ENCODE measurements at places on chromosomes 2 and 18. TPM values are rescaled to one million over a fixed set of nuclear protein-coding genes. Genes with fewer than 3 reads are reported as not detected.

DNA sequence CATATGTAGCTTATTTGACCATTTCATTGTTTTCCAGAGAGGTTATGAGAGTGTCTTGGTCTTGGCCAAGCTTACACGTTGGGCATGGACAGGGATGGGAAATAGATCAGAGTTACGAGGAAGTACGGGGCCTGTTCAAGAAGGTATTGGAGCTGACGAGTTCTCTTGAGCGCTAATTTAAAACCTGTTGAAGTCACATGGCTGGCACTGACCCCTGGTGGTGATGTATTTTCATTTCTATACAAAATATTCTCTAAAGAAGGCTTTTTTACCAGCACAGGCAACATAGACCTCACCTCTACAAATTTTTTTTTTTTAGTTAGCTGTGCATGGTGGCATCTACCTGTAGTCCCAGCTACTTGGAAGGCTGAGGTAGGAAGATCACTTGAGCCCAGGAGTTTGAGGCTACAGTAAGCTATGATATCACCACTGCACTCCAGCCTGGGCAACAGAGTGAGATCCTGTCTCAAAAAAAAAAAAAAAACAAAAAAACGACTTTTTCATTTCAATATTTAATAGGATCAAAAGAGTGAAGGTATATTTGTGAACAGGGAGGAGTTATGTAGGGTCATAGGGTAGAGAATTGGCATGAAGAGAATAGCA, 19.6 kb downstream of the UGP2 start:
- H3K36me3 ChIP-seq, result peaks cover 39% of the 10 kb centered on the region
- no peaks in the 10 kb centered on the region for H3K27me3 ChIP-seq
- peak; percentile 67 for DNase-seq

DNA sequence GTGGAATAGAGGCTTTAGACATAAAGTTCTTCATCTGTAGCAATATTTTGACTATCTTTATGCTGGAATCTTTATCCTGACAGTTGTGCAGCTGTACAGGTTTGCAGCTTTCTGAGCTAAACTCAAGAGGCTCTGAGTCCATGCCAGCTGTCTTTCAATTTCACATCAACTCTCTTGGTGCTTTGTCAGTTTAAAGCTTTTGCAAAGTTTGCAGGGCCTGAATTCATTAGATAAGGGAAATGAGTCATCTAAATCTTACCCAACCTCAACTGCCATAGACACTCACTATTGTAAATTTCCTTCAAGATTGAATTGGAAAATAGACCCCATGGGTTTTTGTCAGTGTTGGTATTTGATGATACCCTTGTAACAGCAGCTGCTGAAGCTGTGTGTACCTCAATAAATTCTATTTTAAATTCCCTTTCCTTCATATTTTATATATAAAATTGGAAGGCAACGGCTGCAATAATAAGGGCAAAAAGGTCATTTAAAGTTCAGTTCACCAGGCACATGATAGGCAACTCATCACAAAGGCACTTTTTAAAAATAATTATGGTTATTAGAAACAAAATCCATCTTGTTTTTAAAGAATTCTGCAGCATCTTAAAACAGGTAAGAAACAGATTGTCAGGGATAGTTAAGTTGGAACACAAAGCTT, 169.9 kb upstream of the SLC39A10 start:
- H3K36me3 ChIP-seq, result no peaks in the 10 kb centered on the region
- H3K27ac ChIP-seq, result no peak overlapping the region
- H3K4me1 ChIP-seq, result no peaks in the 10 kb centered on the region
- no peaks in the 10 kb centered on the region for H3K27me3 ChIP-seq
- no peak overlapping the region for H3K4me3 ChIP-seq

- no peaks in the 10 kb centered on the region for H3K36me3 ChIP-seq
- H3K27ac ChIP-seq, result no peak overlapping the region
- H3K27me3 ChIP-seq, result no peaks in the 10 kb centered on the region
- no peak overlapping the region for H3K4me3 ChIP-seq
Observed at GRCh38 chr2:170332676-170333402, 154.9 kb downstream of the MYO3B start.

DNA sequence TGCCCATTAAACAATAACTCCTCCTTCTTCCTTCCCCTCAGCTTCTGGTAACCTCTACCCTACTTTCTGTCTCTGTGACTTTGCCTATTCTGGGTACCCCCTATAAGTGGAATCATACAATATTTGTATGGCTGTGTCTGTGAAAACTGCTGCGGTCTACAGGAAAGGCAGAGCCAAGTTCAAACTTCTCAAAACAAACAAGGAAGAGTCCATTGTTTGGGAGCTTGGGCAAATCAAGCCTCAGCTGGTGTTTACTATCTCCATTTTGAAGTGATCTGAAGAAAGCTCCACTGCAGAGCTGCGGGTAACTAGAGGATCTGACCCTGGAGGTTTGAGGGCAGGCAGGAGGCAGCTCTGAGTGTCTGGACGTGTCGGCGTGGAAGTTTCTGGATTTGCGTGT, 48.6 kb upstream of the DAPL1 start:
- no peak overlapping the region for H3K4me3 ChIP-seq
- no peaks in the 10 kb centered on the region for H3K27me3 ChIP-seq
- no peaks in the 10 kb centered on the region for H3K36me3 ChIP-seq

- H3K4me1 ChIP-seq, result no peaks in the 10 kb centered on the region
- H3K36me3 ChIP-seq, result no peaks in the 10 kb centered on the region
- H3K27ac ChIP-seq, result no peak overlapping the region
- H3K4me3 ChIP-seq, result no peak overlapping the region
Observed at GRCh38 chr2:30732376-30732775, 74.9 kb downstream of the CAPN13 start.

DNA sequence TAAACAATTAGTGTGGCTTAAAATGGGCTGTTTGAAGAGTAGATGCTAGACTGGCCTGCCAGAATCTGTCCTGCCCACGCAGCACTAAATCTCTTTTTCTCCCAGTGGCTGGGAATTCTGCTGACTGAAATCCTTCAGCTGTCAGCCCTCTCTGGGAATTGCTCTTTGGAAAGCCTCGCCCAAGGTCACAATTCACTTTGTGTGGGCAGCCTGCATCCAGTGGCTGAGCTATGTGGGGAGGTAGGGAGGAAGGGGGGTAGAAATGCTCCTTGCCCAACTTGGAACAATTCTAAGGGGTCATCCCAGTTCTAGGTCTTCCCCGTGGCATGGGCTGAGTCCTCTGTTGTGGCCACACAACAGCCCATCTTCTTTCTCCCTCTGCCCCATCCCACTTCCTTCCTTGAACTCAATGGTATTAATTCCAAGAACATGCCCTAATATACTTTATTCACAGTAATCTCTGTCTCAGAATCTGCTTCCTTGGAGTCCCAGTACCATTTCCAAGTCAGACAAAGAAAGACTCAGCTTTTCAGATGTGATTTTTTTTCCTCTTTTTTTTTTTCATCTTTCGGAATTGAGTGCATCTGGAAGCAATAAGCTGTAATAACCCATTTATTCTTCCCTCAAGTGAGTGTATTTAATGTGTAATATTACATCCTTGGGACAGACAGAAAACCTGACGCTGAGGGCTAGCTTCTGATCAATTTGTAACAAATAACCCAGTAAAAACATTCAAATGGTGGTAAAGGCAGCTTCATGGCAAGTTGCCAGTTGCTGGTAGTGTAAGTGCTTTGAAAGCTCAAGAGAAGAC, 189.4 kb downstream of the GPD2 start:
- H3K36me3 ChIP-seq, result no peaks in the 10 kb centered on the region
- no peaks in the 10 kb centered on the region for H3K4me1 ChIP-seq
- DNase-seq, result no peak
- H3K4me3 ChIP-seq, result no peak overlapping the region

DNA sequence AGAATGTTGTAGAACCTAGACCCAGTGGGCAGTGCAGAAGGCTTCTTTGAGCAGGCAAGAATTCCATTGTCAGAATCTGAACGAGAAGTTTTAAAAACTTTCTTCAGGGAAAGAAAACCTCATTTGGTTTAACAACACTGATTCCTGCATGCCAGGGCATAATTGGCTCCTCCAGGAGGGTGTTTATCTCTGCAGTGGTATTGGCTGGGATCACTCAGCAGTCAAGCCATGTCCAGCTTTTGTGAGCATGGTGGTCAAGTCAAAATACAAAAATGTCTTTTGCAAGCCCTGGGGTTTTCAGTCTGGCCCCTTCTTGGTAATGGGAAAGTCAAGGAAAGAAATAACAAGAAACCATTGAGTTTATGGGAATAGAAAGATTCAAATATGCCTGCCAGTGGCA, 28.3 kb downstream of the FHOD3 start:
- H3K36me3 ChIP-seq, result no peaks in the 10 kb centered on the region
- H3K27me3 ChIP-seq, result no peaks in the 10 kb centered on the region
- H3K4me3 ChIP-seq, result no peak overlapping the region
- DNase-seq, result no peak

- no peaks in the 10 kb centered on the region for H3K27me3 ChIP-seq
- no peaks in the 10 kb centered on the region for H3K4me1 ChIP-seq
- DNase-seq, result no peak
- H3K36me3 ChIP-seq, result no peaks in the 10 kb centered on the region
- H3K27ac ChIP-seq, result no peak overlapping the region
Observed at GRCh38 chr2:5592916-5593315, 99.3 kb upstream of the SOX11 start.

GRCh38 chr2:68284896-68285295, 32.6 kb upstream of the PPP3R1 start:
- H3K27me3 ChIP-seq, result no peaks in the 10 kb centered on the region
- H3K36me3 ChIP-seq, result no peaks in the 10 kb centered on the region
- no peak overlapping the region for H3K27ac ChIP-seq
- H3K4me3 ChIP-seq, result no peak overlapping the region
- DNase-seq, result no peak

DNA sequence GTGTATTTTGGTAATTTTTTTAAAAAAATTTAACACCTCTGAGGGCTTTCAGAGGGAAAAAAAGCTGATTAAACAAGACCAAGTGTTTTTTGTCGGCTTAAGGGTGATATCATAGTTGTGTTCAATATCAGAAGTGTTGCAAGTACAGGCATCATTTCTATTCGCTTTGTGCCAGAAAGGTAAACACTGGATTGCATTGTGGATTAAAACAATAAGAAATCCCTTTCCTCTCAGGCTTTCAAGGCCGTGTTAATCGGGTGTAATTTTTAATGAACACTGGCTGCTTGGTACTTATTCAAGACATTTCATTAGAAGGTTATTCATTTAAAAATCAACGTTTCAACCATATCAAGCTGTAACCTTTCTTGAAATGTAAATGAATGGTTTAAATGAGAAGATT, 18.3 kb downstream of the FIGN start:
- no peak overlapping the region for H3K4me3 ChIP-seq
- no peak overlapping the region for H3K27ac ChIP-seq
- no peaks in the 10 kb centered on the region for H3K4me1 ChIP-seq
- no peaks in the 10 kb centered on the region for H3K27me3 ChIP-seq
- DNase-seq, result no peak

- H3K36me3 ChIP-seq, result no peaks in the 10 kb centered on the region
- no peak for DNase-seq
- H3K27ac ChIP-seq, result no peak overlapping the region
- H3K27me3 ChIP-seq, result no peaks in the 10 kb centered on the region
- no peak overlapping the region for H3K4me3 ChIP-seq
- no peaks in the 10 kb centered on the region for H3K4me1 ChIP-seq
Observed at GRCh38 chr2:40556293-40556692, 104.4 kb upstream of the SLC8A1 start.

GRCh38 chr2:16623564-16624435, 41.8 kb downstream of the CYRIA start:
- DNase-seq, result no peak
- peaks cover 53% of the 10 kb centered on the region for H3K4me1 ChIP-seq
- H3K27ac ChIP-seq, result no peak overlapping the region
- H3K4me3 ChIP-seq, result no peak overlapping the region

DNA sequence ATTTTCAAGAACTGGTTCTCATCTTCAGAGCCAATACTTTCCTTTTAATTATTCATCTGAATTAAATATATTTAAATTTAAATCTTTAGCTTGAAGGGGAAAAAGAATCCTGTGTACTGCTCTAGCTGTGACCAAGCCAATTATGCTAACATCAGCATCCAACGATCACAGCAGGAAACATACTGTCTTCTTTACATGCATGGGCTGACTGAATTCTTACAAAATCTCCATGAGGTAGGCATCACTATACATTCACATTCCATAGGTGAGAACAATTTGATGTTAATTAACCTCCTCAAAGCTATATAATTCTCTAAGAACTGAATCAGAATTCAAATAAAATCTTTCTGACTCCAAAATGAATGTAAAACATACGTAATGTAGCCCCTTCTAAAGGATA, 118.8 kb upstream of the MAP2 start:
- no peak overlapping the region for H3K27ac ChIP-seq
- no peak for DNase-seq
- H3K27me3 ChIP-seq, result no peaks in the 10 kb centered on the region
- H3K4me3 ChIP-seq, result no peak overlapping the region

- no peak overlapping the region for H3K27ac ChIP-seq
- H3K4me1 ChIP-seq, result no peaks in the 10 kb centered on the region
- H3K4me3 ChIP-seq, result no peak overlapping the region
- no peaks in the 10 kb centered on the region for H3K36me3 ChIP-seq
- peaks cover 8% of the 10 kb centered on the region for H3K27me3 ChIP-seq
- no peak for DNase-seq
Observed at GRCh38 chr2:120601566-120601965, 134.1 kb upstream of the GLI2 start.

Gene SLC5A6
- total RNA-seq, result 43.0 TPM

Gene TRMT61B
- 17.0 TPM for total RNA-seq

All from T-cell (primary cell).